ENCODE measurements at places on chromosomes 1 and 21.

- no peak for DNase-seq
These were observed 6.1 kb downstream of the ABCG1 start for GRCh38 chr21:42225042-42225441.

- DNase-seq, result no peak
These were observed 219.5 kb downstream of the HLX start for GRCh38 chr1:221098471-221099405.

GRCh38 chr1:190479050-190479397 is 1.4 kb upstream of the BRINP3 start:
- no peak for DNase-seq

GRCh38 chr1:84245563-84245962 is 55.9 kb upstream of the SAMD13 start:
- no peak for DNase-seq

DNA sequence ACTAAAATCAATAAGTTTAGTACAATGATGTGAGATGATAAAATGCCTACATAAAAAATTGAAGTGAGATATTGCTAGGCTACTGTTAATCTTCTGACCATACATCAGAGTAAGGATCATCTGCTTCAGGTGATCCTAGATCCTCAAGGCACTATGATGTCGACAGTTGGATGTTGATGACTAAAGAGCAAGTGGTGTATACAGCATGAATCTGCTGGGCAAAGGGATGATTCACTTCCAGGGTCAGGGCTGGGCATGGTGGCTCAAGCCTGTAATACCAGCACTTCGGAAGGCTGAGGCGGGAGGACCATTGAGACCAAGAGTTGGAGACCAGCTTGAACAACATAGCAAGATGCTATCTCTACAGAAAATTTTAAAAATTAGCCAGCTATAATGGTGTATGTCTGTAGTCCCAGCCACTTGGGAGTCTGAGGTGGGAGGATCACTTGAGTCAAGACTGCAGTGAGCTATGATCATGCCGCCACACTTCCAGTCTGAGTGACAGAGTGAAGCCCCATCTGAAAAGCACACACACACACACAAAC is 24.6 kb downstream of the NUF2 start:
- peak; percentile 22 for DNase-seq
